Spleen (tissue), 13 donors: ENCODE measurements at places on chromosomes 7 and 10. TPM values are rescaled to one million over a fixed set of nuclear protein-coding genes. Genes with fewer than 3 reads are reported as not detected.

Gene PRPS1L1
- not detected for total RNA-seq

Gene FOXI2
- not detected for total RNA-seq

Gene ERVW-1
- total RNA-seq = not detected

Gene SH2D4B
- total RNA-seq = 0.11 TPM

Gene PNLIPRP2
- 0.37 TPM for total RNA-seq

Gene PLCE1
- 7.1 TPM for total RNA-seq

Gene ACSM6
- not detected for total RNA-seq
